Pancreas (tissue), 10 donors: ENCODE measurements at places on chromosomes 5 and 9.

- no peak for DNase-seq
These were observed 27.0 kb downstream of the MRPL36 start for GRCh38 chr5:1772634-1773033.

DNA sequence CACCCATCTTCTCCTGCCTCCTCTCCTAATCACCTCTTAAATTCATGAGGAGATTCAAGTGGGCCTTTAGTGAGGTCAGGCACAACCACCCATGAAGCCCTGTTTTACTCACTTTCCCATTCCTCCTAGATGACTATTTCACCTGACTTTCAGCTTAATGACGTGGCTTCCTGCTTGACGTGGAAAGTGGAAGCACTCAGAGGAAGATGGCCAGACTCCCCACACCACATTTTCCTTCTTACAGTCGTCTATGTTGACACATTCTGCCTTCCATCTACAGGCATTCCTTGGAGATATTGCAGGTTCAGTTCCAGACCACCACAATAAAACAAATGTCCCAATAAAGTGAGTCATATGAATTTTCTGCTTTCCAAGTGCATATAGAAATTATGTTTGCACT lies 146.4 kb upstream of the TAS2R1 start:
- DNase-seq, result no peak

- DNase-seq, result no peak
These were observed 70.0 kb downstream of the SECISBP2 start for GRCh38 chr9:89388084-89388867.

- DNase-seq, result no peak
These were observed 246.5 kb downstream of the PCSK5 start for GRCh38 chr9:76136986-76137385.

- no peak for DNase-seq
These were observed 482.0 kb downstream of the DMRT2 start for GRCh38 chr9:1532171-1532570.
